ENCODE measurements at places on chromosomes 5 and 9.

DNA sequence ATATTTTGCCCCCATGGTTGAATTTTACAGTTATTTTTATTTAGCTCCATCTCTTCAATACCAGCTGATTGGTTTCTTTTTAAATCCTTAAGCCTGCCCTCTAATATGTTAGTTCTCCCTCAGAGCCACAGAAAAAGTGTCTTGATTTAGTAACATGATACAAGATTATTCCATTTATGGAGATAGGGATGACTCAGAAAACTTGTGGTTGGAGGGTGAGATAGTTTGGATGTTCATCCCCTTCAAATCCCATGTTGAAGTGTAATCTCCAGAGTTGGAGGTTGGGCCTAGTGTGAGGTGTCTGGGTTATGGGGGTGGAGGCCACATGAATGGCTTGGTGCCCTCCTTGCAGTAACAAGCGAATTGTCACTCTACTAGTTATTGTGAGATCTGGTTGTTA lies 115.7 kb downstream of the FBXO38 start:
- no peak for DNase-seq

- DNase-seq: no peak
Measured at GRCh38 chr5:1391691-1392090, 46.8 kb upstream of the CLPTM1L start.

- no peak for DNase-seq
Measured at GRCh38 chr9:135741276-135742219, 39.6 kb downstream of the KCNT1 start.

DNA sequence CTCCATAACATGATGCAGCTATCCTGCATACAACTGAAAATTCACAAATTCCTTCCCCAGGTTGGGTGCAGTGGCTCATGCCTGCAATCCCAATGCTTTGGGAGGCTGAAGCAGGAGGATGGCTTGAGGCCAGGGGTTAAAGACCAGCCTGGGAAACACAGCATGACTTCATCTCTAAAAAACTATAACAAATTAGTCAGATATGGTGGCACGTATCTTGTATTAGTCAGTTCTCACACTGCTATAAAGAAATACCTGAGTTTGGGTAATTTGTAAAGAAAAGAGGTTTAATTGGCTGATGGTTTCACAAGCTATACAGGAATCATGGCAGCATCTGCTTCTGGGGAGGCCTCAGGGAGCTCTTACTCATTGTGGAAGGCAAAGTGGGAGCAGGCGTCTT lies 56.4 kb upstream of the DAPK1 start:
- DNase-seq: no peak

DNA sequence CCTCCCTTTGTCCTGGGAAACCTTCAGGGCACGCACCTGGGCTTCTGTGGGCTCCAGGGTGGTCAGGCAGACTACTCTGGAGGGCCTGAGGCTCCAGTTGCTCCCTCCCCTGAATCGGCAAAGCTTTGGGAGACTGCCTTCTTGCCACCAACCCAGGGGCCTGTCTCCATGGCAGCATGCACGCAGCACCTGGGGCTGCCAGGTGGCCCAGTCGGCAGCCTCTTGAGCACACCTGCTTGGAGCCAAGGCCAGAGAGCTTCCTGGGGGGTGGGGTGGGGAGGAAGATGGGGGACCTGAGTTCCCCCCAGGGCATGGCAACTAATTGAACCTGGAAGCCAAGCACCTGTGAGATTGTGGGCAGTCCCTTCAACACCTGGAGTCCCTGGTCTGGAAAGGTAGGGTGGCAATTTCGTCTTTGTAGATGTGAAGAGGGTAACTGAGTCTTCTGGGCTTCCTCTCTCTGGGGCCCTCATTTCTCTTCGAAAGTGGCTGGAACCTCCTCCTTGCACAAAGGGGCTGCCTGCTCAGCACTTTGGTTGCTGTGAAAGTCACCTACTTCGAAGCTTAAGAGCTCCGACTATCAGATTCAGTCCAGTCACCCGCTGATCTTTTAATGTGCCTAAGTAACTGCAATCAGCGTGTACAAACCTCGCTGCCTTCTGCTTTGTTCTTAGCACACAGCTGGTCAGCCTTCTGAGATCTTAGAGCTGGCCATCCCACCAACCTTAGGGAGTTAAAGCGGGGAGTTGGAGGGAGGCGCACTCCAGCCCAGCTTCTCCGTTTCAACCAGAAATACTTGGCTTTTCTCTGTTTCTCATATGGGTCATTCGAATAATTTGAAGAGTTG lies 4.0 kb downstream of the RNF183 start:
- no peak for DNase-seq

DNA sequence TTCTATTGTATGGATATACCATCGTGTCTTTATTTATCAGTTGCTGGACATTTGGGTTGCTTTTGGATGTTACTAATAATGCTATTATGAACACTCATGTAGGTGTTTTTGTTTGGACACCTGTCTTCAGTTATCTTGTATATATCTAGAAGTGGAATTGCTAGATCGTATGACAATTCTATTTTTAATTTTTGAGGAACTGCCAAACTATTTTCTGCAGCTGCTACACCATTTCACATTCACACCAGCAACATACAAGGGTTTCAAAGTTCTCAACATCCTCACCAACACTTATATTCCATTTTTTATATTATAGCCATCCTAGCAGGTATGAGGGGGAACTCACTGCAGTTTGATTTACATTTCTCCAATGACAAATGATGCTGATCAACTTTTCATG lies 324.6 kb downstream of the CAAP1 start:
- DNase-seq: no peak

Measured in stimulated activated CD4-positive, alpha-beta T cell treated with anti-CD3 and anti-CD28 coated beads, Interleukin-12 subunit alpha, Interleukin-12 subunit beta, amount 100 ng/mL, for 4 hours (primary cell).